ENCODE measurements at places on chromosomes 16 and 17.
A peak's percentile ranks its signal among the peaks of the same experiment; 100 is the strongest.

GRCh38 chr17:31297090-31297489, at the start of gene OMG:
TSS of gene OMG (minus strand) at chr17:31297239. CDS start at chr17:31296331, 908 bp downstream.
- no peak for DNase-seq

DNA sequence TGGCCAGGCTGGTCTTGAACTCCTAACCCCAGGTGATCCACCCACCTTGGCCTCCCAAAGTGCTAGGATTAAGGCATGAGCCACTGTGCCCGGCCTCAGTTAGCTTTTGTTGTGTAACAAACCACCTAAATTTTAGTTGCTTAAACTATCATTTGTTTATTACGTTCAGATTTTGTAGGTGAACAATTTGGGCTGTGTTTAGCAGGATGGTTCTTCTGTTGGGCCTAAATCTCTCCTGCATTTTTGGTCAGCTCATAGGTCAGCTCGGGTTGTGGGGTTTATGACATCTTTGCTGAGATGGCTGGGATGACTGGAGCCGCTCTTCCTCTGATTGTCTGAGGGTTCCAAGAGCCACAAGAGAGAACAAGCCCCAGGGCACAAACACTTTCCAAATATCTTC, 21.1 kb upstream of the NLRP1 start:
- no peak for DNase-seq

DNA sequence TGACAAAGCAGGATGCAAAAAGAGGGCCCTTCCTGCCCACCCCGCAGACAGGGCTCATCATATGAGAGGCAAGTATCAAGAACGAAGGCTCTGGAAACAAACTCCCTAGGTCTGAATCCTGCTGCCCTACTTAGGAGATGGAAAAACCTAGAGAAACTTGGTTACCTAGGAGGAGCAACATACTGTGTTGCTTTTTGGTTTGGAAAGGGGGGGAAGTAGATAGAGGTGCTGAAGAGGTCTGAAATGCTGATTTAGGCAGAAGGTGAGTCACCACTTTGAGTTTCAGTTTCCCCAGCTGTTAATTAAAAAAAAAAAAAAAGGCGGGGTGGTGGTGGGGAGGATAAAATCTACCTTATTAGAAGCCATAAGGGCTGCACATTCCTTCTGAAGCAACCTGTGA, 1.5 kb downstream of the N4BP1 start:
- DNase-seq: no peak

- DNase-seq: no peak
These were observed 6.9 kb downstream of the USP6 start for GRCh38 chr17:5122586-5123342.

- DNase-seq: no peak
These were observed 2.8 kb downstream of the RAPGEFL1 start for GRCh38 chr17:40179923-40180659.

- no peak for DNase-seq
These were observed 770.8 kb upstream of the SOX9 start for GRCh38 chr17:71349908-71350600.

GRCh38 chr17:79413611-79414010, 197.2 kb downstream of the RBFOX3 start:
- peak; percentile 26 for DNase-seq

- DNase-seq: peak; percentile 85
These were observed at the start of gene SDR42E1 for GRCh38 chr16:82011199-82011641. TSS of gene SDR42E1 (minus strand) at chr16:82011470. CDS start at chr16:82000858, 10,612 bp downstream.

GRCh38 chr16:50573279-50573678, 25.1 kb downstream of the NKD1 start:
- DNase-seq: no peak

GRCh38 chr17:35089586-35090296, 26.2 kb upstream of the RFFL start:
- no peak for DNase-seq

GRCh38 chr17:19342611-19343255, 19.8 kb downstream of the B9D1 start:
- no peak for DNase-seq

- no peak for DNase-seq
These were observed 38.5 kb upstream of the NOL11 start for GRCh38 chr17:67679225-67679624.

GRCh38 chr17:16908273-16908672, 63.6 kb downstream of the TNFRSF13B start:
- DNase-seq: no peak

DNA sequence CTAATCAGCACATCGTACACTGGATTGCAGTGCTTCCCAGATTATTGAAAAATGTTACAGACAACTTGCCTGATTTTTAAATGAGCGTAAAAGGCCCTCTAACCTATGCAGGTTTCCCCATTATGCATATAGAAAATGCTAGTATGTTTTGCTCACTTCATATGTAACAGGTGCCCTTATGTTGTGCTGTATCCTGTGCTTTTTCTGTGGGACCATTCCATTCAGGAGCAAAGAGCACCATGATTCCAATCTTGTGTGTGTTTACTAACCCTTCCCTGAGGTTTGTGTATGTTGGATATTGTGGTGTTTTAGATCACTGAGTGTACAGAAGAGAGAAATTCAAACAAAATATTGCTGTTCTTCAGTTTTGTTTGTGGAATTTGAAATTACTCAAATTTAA, 12.9 kb downstream of the PTRH2 start:
- DNase-seq: no peak

GRCh38 chr17:11216976-11217375, 24.0 kb upstream of the SHISA6 start:
- DNase-seq: no peak

GRCh38 chr17:65228734-65229620, 91.8 kb downstream of the RGS9 start:
- DNase-seq: no peak

DNA sequence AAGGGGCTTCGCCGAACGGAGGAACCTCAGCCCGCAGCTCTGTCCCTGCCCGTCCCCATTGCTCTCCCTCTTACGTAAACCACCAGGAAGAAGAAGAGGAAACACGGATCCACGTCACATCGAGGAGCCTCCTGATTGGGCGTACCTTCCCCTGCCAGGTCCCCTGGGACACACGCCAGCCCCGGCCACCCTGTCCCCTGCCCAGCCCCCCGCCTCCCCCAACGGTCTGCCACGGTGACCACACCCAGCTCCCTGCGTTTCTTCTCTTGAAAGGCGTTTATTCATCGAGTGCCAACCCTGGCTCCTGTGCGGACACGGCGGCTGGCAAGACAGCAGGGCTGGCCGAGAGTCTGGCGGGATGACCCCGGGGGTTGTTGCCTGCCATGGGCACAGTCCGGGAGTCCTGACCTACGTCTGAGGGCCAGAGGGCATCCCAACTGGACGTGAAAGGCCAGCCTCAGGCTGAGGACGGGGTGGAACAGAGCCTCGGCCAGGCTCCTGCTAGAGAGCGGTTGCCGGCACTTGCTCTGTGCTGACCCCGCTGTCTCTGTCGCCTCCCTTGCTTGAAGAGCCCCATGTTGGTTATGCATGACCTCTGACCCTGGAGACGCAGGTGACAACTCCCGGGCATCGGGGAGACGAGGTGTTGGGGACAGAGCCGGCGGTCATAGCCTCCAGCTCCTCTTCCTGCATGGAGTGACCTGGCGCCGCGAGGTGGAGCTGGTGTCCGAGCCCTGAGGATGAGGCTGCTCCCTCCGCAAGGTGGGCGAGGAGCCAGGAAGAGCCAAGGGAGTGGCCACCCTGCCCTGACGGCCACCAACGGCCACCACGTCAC, 40.5 kb upstream of the ACSF3 start:
- DNase-seq: peak; percentile 95

- DNase-seq: no peak
These were observed 46.6 kb downstream of the MSI2 start for GRCh38 chr17:57302690-57303465.

GRCh38 chr16:72291121-72291520, 119.2 kb upstream of the PMFBP1 start:
- no peak for DNase-seq

DNA sequence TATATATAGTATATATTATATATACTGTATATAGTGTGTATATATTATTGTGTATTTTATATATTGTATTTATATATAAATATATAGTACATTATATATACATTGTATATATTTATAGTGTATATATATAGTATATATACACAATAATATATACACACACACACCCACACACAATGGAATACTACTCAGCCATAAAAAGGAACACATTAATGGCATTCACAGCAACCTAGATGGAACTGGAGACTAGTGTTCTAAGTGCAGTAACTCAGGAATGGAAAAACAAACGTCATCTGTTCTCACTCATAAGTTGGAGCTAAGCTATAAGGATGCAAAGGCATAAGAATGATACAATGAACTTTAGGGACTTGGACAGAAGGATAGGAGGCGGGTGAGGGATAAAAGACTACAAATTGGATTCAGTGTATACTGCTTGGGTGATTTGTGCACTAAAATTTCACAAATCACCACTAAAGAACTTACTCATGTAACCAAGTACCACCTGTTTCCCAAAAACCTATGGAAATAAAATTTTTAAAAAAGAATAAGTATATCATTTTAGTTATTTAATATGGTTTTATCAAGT, 201.9 kb upstream of the CDH11 start:
- no peak for DNase-seq

DNA sequence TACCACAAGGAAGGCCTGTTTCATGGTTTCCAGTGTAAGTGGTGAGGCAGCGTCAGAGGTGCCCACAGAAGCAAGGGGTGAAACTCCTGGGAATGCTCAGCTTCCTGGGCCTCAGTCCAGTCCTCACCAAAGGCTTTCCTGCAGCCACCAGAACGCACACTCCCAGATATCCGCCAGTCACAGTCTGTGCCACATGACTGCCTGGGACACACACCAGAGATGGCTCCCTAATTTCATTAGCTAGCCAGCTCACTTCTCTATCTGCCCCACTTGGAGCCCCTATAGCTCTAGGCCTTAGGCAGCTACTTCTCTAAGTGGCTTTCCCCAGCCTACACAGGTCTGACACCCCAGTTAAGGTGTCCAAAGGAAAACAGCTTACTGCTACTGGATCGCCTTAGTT, 77.0 kb downstream of the CYTH1 start:
- DNase-seq: no peak

- DNase-seq: peak; percentile 80
These were observed 6.6 kb upstream of the TEKT3 start for GRCh38 chr17:15348021-15348420.

GRCh38 chr16:3173892-3174617, 13.9 kb upstream of the OR1F1 start:
- DNase-seq: no peak

GRCh38 chr16:88667461-88667860, 4.6 kb upstream of the MVD start:
- no peak for DNase-seq

GRCh38 chr16:6493555-6493954, 839.1 kb upstream of the RBFOX1 start:
- DNase-seq: no peak

- no peak for DNase-seq
These were observed 7.7 kb downstream of the PRKAR1A start for GRCh38 chr17:68519911-68520310.

Measured in DMS153 (cell line).